Activated T-cell treated with anti-CD3 and anti-CD28 coated beads, Interleukin-2, amount 50 U/mL, for 72 hours (primary cell): ENCODE measurements at places on chromosomes 7 and 10.

DNA sequence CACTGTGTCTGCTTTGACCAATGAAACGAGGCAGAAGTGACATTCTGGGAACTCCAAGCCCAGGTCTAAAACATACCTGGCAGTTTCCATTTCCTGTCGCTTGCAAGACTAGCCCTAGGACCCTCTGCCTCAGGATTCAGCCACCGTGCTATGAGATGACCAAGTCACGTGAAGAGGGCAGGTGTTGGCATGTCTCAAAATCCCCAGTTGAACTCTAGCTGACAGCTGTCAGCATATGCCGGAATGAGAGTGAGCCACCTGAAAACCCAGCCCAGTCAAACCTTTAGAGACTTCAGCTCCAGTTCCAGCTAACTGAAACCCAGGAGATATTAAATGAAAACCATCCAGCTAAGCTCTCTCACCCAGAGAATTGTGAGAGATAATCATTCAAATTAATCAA is 89.9 kb upstream of the PPP1R3A start:
- no peak for DNase-seq

DNA sequence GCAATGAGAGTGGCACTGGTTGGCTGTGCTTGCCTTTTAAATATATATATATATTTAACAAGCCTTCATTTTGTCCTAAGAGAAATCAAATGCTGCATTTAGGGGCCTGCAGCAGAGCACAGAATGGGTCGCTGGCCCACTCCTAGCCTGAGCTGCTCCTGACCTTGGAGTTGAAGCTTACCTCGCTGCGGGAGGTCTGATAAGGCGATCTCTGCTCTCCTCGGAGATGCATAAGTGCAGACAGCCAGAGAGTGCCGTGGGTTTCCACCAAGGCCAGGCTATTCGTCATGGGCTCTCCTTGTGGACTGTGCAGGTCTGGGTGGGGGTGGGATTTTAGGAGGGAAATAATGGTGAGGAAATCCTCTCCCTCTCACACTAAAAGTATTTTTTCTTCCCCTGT is 99.5 kb upstream of the IKZF1 start:
- no peak for DNase-seq

DNA sequence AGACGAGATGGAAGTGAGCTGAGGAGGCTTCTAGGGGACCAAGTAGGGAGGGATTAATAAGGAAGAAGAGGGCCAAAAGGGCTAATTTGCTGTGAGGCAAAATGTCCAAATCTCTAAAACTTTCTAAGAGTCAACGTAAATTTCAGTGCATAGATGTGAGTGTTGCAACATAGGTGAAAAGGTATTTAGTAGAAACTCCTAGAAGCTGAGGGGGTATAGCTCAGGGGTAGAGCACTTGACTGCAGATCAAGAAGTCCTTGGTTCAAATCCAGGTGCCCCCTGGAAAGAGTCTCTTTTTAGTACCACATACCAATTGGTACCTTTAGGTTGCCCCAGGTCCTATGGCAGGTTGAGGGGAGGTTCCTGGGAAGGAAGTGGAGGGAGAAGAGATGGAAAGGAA is 48.7 kb upstream of the ZNF746 start:
- no peak for DNase-seq

DNA sequence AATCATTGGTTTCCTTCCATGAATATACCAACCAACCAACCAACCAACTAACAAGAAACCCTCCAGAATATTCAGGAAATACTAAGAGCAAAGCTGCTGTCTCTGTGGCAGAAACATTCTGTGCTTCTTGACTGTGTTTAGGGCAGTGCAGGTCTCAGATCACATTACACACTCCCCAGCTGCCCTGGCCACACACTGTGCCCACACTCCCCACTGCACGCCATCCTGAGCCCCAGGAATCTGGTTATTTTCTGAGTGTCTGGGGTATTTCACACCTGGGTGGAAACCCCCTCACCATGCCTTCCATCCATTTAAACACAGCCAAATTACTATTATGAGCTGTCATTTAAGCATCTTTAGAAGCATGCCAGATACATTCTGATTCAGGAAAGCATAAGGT is 183.7 kb upstream of the ANK3 start:
- peak; percentile 56 for DNase-seq

- no peak for DNase-seq
Observed at GRCh38 chr7:95599069-95599468, 2.8 kb upstream of the PDK4 start.

GRCh38 chr7:74657692-74658177 is at the start of gene GTF2I:
TSS of gene GTF2I (plus strand) at chr7:74657718. CDS start at chr7:74689129, 31,411 bp downstream.
- DNase-seq, result peak; percentile 67

DNA sequence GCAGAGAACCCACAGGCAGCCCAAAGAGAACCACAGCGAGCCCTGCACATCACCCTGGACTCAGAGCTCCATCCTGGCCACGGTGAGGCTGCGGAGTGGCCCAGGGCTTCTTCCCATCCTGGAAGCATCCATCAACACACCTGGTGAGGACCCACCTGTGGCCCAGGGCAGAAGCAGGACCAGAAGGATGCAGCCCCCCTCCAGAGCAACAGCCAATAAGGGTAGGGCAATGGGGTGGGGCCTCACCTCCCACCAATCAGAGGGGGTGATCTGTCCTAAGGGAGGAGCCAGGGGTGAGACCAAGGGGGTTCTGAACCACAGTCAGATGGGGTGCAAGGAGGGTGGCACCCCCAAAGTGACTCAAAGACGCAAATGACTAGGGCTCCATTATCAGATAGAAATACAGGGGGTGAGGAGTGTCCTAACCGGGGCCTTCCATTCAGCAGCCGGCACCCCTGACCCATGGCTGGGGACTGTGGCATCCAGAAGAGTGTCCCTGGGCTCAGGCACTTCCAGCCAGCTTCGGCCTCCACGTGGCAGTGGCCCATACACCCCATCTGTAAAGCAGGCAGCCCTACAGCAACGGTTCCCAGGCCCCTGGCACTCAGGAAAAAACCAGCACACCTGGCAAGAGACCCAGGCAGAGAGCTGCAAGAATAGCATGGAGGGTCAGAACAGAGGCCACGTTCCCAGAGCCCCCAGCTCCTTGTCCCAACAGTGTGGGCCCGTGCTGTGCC is 36.9 kb downstream of the STK32C start:
- DNase-seq, result no peak

DNA sequence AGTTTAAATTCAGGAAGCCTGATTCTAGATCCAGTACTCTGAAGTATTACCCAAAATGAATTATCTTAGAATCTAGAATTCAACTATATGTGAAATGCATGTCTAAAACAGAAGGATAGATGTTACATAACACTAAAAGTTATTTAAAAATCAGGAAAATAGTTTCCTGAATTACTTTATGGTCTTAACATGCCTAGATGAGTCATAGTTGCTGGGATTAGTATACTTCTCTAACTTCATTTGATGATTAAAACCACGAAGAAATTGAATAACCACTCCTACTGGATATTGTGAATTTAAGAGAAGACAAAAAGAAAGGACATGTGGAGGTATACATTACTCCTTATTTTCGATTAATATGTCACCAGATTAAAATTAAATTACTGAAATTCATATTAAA is 65.5 kb downstream of the ATAD1 start:
- no peak for DNase-seq

DNA sequence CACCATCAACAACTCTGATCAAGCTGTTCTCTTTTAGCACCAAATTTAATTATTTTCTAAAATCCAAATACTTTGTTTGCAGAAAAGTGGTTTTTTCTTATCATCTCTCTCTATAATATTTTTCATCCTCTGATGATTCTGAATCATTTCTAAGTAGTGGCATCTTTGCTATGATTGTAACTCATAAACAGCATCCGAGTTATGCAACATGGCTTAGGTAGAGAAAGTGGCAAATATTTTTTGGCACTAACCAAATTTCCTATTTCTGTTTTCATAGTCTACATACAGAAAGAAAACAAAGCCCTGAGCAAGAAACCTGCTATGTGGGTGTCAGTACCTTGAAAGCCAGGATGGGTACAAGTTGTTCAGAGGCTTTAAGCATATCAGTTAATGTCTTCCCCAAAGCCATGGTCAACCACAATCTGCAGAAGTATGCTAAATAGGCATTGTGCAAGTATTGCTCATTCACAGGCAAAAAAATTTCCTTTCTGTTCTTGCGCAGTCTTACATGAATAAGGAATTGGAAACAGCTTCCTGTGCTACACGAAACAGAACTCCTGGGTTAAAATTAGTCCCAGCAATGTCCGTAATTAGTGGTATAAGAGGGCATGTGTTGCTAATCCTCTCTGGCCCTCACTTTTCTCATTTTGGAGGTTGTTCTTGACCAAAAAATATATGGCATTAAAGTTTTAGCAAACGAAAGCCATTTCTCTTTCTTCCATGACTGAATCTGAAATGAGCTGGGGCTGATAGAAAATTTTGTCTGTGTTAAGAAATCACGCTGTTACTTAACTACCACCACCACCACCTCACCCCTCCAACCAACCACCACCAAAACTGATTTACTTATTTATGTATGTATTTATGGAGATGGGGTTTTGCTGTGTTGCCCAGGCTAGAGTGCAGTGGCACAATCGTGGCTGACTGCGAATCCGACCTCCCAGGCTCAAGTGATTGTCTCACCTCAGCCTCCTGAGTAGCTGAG is 325.6 kb upstream of the MAGI2 start:
- no peak for DNase-seq
